Fibroblast of lung (primary cell): ENCODE measurements at places on chromosomes 5 and 9. TPM values are rescaled to one million over a fixed set of nuclear protein-coding genes. Genes with fewer than 3 reads are reported as not detected.

Gene CCNJL
- 0.26 TPM in 1 of 2 replicates, not detected in the other for total RNA-seq

DNA sequence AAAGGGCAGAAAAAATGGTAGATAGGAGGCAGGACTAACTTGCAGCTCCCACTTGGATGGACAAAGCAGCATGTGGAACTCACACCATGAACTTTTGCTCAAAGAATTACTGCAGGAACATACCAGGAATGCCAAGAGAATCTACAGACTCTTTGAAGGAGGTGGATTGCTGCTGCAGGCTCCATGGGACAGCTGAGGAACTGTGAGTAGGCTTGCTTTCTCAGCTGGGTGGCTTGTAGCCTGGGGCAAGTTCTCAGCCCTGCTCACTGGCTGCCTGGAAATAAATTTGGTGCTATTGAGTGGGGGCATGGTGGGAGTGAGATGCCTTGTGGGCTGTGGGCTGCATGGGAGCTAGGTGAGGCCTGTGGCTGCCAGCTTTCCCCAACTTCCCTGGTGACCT lies 574.5 kb downstream of the PRELID2 start:
- DNase-seq = no peak

- DNase-seq = no peak
Measured at GRCh38 chr5:138978080-138978479, 102.9 kb upstream of the LRRTM2 start.

Gene GAS1
- total RNA-seq = 7.4 and 15.2 TPM in 2 replicates

- DNase-seq = no peak
Measured at GRCh38 chr9:134323741-134324358, 2.4 kb upstream of the RXRA start.

DNA sequence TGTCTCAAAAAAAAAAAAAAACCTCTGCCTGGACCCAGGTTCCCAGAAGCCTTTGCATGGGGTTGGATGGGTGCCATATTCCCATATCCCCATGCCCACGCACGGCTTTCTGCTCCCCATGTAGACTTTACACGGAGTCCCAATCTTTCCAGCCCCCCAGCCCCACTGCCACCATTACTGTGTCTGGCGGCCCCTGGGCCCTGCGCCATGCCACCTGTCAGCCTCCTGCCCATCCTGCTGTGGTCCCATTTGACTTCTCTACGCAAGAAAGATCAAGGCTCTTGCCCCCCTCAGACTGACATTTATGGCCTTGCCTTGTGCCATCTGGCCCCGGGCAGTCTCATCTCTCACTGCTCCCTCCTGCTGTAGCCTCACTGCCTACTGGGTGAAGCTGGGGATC lies 6.5 kb upstream of the AK1 start:
- no peak for DNase-seq

- DNase-seq = peak; percentile 84
Measured at GRCh38 chr5:150129813-150130492, 25.7 kb downstream of the PDGFRB start.
